ENCODE measurements at places on chromosomes 3 and 15.

DNA sequence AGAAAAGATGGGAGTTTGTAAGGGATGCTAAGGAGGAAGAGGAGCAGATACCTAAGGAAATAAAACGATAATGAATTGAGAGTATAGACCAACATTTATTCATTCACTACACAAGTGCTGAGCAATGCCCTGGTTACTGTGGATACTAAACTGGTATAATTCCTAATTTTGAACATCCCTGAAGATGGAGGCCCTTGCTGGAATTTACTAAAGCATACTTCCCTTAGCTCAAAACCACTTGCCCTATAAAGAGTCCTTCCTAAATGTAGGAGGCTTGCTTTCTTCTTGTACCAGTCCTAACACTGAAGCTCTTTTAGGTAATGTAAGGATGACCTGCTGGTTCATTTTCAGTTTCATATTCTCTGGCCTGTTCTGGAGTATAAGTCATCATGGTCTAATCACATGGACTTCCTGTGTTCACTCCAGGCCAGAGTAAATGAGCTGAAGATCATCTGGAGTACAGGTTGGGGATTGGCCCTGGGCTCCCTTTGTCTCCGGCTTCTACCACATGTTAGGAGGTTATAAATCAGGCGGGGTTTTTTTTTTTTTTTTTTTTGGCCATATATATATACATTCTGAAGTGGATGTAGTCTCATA is 40.1 kb upstream of the MTMR10 start:
- DNase-seq: no peak

GRCh38 chr3:8319935-8320634 is 181.5 kb upstream of the LMCD1 start:
- no peak for DNase-seq

DNA sequence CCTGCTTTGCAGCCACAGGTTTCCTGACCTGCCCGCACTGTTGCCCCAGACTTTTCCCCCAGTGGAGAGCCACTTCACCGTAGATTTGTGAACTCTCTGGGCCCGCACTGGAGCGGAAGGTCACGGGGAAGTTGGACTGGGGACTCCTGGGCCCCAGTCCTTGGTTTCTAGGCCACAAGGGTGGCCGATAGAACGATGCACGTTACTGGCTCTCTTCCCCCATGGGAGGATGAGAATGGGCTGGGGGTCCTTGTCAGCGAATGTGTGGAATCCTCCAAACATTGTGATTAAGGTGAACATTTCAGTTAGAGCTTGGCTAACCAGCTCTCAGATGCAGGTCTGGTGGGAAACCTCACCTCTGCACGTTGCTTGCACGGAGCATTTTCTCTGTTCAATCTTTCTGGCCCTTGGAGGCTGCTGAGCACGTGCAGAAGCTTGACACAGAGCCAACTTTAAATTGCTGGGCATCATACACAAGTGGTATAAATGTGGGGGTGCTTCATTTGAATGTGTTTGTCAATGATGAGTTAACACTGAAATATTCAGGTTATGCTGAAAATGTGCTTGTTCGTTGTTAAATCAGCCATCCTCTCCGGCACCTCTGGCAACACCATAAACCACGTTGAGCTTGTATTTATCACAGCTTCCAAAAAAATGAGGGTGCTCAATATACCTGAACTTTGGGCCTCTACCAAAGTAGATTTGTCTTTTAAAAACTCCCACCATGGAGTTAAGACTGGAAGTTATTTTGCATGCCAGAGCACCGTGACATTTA is 976 bp downstream of the DIS3L start:
- DNase-seq: no peak

- DNase-seq: no peak
Measured at GRCh38 chr15:60568301-60568742, 89.4 kb upstream of the ICE2 start.

DNA sequence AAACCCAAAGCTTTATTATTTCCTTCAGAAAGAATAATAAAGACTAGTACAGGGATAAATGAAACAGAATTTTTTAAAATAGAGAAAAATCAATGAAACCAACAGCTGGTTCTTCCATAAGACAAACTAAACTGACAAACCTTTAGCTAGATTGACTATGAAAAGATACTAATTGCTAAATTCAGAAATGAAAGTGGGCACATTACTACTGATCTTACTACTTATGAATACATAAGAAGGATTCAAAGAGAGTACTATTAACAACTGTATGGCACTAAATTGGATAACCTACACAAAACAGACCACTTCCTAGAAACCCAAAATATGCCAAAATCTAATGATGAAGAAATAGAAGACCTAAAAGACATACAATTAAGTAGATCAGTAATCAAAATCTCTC is 278.2 kb downstream of the ISL2 start:
- DNase-seq: no peak

GRCh38 chr3:194308601-194309449 is 42.3 kb downstream of the CPN2 start:
- DNase-seq: no peak

DNA sequence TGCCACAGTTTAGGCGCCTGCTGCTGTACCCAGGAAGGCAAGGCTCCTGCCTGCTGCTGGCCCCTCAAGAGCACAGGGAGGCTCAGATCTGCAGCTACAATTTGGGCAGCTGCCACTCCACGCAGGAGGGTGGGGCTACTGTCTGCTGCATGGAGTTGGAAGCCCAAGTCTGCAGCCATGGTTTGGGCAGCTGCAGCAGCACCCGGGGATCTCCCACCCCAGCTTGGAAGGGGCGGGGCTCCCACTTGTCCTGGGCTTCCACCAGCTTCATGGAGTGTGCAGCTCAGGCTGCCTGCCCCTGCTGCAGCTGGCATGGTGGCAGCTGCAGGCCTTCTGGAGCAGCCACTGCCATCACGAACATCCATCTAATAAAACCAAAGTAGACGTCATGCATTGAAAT is 512.9 kb downstream of the PYDC2 start:
- no peak for DNase-seq

GRCh38 chr3:136141891-136142290 is 54.2 kb downstream of the MSL2 start:
- DNase-seq: no peak

- DNase-seq: no peak
Measured at GRCh38 chr3:151899996-151900395, 26.6 kb downstream of the SUCNR1 start.

GRCh38 chr15:52709187-52709981 is 30.2 kb upstream of the ATOSA start:
- no peak for DNase-seq

DNA sequence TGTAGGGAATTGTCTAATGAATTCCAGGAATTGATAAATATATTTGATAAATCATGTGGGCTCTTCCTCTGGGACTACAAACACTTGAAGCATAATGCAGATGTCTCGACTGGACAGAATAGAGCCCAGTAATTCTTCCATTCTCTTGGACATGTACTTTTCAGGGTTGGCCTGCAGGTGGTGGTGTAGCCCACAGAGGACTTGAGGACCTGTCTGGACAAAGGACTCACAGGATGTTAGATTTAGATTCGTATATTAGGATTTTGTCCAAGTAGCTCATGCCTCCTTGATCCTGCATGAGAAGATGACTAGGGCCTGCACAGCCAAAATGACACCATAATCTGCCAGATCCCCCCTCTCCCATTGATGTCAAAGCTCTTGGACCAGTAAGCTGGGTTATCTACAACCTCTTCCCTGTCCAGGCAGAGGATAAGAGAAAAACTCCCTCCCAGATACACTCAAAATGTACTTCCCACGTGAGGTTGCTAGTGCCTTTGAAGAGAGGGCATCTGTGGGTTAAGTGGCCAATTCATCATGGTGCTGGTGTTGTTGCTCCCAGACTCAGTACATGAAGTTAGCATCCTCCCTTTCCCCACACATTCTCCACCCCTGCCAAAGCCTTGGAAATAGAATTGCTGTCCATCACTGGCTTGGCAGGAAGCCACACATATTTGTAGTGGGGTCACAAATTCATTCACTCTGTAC is 88.6 kb upstream of the ZNF280D start:
- DNase-seq: peak; percentile 34

DNA sequence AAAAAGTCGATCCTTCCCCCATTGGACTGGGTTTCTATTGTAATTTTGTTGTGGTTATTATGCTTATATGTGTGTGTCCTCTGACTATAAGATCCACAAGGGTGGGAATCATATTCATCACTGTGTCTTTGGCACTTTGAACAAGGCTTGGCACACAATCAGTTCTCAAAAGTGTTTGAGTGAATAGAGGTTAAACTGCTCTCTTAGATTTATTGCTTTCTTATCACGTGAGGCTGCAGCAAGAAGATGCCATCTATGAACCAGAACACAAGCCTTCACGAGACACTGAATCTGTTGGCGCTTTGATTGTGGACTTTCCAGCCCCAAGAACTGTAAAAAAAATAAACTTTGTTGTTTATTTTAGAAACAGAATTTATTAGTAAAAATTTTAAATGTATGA is 295.0 kb upstream of the MDFIC2 start:
- no peak for DNase-seq

DNA sequence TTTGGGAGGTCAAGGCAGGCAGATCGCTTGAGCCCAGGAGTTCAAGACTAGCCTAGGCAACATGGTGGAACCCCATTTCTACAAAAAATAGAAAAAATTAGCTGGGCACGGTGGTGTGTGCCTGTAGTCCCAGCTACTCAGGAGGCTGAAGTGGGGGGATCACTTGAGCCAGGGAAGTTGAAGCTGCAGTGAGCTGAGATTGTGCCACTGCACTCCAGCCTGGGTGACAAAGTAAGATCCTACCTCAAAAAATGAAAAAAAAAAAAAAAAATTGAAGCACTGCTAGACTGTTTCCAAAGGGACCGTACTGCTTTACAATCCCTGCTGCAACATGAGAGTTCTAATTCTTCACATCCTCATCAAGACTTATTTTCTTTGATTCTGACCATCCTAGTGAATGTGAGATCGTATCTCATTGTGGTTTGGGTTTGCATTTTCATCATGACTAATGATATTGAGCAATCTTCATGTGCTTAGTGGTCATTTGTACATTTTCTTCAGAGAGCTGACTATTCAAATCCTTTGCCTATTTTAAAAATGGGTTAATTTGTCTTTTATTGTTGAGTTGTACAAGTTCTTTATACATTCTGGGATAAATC is 10.8 kb downstream of the CMTM8 start:
- DNase-seq: no peak

- no peak for DNase-seq
Measured at GRCh38 chr3:65479990-65480389, 558.7 kb downstream of the MAGI1 start.

DNA sequence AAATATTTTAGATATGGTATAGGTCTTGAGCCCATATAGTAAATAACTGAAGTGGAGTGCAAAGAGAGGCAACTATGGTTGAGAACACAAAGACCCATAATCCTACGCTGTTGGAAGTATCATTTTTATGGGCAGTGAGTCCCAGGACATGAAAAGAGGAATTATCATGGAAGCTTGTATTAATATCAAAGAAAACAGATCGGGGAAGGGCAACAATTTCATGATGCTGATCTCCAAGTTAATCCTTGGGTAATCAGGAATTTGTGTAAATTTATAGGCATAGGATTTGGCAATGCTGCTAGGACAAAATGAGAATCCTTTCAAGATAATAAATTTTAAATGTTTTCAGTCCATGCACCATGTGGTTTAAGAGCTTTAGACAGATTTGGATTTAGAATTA is 40.2 kb upstream of the PYDC2 start:
- DNase-seq: no peak

DNA sequence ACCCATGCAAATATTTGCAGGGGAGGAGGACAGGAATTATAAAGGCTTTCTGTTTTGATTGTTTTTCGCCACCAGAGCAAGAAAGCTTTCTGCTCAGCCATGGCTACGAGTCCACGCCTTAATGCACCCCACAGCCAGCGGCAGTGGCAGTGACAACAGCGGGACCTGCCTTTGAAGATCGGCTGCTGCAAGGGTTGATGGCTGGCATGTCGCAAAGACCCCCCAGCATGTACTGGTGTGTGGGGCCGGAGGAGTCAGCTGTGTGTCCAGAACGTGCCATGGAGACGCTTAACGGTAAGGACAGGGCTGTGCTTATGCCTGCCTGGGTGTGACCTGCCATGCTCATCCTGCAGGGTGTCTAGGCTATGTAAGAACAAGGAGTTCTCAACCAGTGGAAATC is 5.3 kb downstream of the LRRK1 start:
- DNase-seq: no peak

DNA sequence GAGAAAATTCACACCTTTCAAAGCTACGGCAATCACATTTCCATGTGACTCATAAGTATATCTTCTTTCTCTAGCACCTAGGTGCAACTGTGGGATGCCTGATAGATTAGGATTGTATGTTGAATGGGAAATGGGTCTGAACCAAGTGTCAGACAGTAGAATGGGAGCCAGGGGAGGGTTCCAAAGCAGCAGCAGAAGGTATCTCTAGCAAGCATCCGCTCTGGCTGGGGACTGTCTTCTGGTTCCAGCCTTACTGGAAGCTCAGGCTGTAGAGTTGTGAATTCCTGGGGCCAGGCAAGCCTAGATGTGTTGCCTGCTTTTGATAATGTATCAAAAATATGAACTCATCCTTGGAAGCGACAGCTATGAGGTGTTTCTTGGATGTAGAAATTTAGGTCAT is 2.1 kb upstream of the CHL1 start:
- DNase-seq: no peak

DNA sequence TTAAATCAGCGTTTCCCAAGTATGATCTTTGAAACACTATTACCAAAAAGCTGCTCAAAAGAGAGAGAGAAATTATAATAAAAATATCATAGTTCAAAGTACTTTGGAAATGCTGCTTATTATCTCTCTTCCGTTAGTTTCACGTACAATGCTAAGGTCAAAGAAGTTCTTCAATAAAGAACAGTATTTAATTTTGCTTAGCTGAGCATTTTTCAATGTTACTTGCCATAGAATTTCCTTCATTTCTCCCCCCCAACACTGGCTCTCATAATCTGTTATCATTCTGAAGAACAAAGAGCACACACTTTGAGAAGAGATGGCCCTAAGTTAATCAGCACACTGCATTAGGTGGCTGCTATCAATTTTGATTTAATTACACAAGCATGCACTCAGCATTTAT is 840.8 kb upstream of the CFAP20DC start:
- DNase-seq: no peak

DNA sequence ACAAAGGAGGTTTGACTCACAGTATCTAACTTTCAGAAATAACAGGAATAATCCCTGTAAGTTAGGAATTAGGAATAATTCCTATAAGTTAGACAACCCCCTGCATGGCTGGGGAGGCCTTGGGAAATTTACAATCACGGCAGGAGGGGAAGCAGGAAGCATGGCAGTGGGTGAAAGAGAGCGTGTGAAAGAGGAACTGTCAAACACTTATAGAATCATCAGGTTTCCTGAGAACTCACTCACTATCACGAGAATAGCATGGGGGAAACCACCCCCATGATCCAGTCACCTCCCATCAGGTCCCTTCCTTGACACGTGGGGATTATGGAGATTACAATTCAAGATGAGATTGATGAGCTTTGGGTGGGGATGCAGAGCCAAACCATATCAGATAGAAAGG is 385.5 kb downstream of the IL20RB start:
- DNase-seq: no peak

Data from stimulated activated CD4-positive, alpha-beta T cell treated with anti-CD3 and anti-CD28 coated beads, TNF-alpha, amount 100 ng/mL, for 48 hours (primary cell).